NCI-H510A (cell line): ENCODE measurements at places on chromosomes 1 and 21.

GRCh38 chr1:243927381-243927780, 77.3 kb upstream of the AKT3 start:
- DNase-seq, result no peak

DNA sequence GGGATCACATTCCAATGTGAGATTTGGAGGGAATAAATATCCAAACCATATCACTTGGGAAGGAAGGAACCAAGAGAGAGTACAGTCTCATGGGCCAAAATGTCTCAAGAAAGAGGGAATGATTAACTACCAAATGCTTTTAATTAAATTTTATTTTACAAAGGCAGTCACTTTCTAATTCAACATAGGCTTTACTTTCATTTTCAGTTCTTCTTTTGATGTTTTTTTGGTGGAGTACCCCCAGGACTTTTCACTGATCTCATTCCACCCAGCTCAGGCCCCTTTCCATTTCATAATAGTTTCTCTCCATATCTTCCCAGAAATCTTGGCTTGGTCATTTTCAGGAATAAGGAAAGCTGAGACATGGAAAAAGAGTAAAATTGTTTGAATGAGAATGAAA, 5.1 kb upstream of the SLAMF7 start:
- DNase-seq, result no peak

DNA sequence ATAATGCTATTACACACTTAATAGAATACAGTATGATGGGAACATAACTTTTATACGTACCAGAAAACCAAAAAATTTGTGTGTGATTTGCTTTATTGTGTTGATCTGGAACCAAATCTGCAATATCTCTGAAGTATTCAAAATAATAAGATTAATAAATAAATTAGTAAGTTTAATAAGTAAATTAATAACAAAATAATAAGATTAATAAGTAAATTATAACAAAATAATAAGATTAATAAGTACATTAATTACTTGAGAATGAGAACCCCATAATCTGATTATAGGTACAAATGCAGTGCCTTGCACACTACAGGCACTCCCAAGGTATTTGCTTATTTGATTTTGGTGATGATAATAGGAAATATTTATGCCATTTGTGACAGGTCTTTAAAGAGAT, 267.4 kb downstream of the ZNF326 start:
- DNase-seq, result no peak

- no peak for DNase-seq
Observed at GRCh38 chr1:203083463-203083921, 2.3 kb downstream of the MYOG start.

- DNase-seq, result no peak
Observed at GRCh38 chr1:112359961-112360767, 35.9 kb upstream of the CTTNBP2NL start.
